ENCODE measurements at places on chromosomes 12 and 14.

- peak; percentile 35 for DNase-seq
Observed at GRCh38 chr12:42468921-42469320, 120.6 kb downstream of the PRICKLE1 start.

DNA sequence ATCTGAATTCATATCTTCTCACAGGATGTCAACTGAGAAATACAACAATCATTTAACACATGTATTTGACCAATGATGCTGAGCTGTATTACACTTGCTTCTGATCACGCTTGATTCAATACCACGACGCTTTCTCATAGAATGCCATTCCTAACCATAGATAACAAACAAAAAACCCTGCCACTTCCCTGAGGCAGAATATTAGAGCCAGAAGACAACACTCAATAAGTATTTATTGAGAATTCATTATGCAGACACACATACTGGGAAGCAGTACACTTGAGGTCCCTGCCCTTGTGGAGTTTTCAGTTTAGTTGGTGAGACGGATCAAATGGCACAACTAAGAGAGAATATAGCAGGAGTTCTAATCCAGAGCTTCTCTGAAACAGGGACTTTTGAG lies 32.4 kb downstream of the BLTP3B start:
- no peak for DNase-seq

GRCh38 chr12:114381177-114381576 lies 24.8 kb downstream of the TBX5 start:
- DNase-seq, result no peak

GRCh38 chr12:15863372-15863771 lies 18.8 kb upstream of the STRAP start:
- DNase-seq, result no peak

- DNase-seq, result no peak
Observed at GRCh38 chr12:72535212-72535990, 263.2 kb downstream of the TRHDE start.

GRCh38 chr14:74501135-74501614 lies 7.6 kb downstream of the ISCA2 start:
- peak; percentile 47 for DNase-seq

- DNase-seq, result no peak
Observed at GRCh38 chr14:42428996-42429395, 822.3 kb downstream of the LRFN5 start.

GRCh38 chr14:77264466-77265186 lies 6.4 kb downstream of the NGB start:
- DNase-seq, result no peak

GRCh38 chr12:57816855-57817151 lies 1.7 kb downstream of the AVIL start:
- no peak for DNase-seq

- DNase-seq, result no peak
Observed at GRCh38 chr14:105924951-105925591, 398.7 kb downstream of the TMEM121 start.

DNA sequence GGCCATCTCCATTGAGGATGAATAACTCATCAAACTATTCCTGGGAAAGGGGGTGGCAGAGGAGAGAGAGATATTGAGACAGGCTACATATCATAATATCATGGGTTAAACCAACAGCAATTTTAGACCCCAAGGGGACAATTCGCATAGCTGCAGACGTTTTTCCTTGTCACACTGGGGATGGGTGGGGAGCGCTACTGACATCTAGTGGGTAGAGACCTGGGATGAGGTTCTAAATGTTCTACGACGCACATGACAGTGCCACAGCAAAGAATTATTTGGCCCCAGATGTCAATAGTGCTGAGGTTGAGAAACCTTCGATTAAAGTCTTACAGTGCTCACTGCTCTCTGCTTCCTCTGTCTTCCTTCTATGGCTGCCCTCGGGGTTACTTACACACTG lies 425.6 kb downstream of the NRXN3 start:
- DNase-seq, result peak; percentile 12

DNA sequence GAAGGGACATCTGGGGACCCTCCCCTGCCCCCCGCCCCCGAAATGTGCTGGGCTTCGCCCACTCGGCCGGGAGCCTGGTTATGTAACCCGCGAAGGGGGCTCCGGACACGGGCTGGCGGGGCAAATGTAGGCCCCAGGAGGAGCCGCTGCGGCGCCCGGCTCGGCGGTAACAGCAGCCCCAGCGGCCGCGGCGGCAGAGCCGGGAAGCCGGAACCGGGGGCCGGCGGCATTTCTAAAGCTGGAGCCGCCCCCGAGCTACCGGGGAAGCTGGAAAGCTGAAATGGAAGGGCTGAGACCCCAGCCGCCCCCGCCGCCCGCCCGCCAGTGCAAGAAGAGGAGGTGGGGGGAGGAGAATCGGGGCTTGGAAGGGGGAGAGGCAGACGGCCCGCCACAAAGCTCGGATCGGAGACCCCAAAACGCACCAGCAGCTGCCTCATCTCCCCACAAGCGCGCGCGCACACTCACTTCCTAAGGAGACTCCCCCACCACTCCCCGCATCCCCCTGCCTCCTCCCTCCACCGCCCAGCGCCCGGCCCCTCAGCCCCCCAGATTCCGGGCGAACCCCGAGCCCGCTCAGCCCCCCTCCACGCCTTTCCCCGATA lies 1.5 kb downstream of the KDM2B start:
- DNase-seq, result peak; percentile 25

- DNase-seq, result no peak
Observed at GRCh38 chr12:49890096-49890461, 13.6 kb downstream of the FAIM2 start.

GRCh38 chr14:92122351-92122677 lies 545 bp downstream of the CPSF2 start:
- DNase-seq, result peak; percentile 44

GRCh38 chr12:55937981-55938380 lies 7.0 kb downstream of the DGKA start:
- no peak for DNase-seq

- DNase-seq, result no peak
Observed at GRCh38 chr12:9784816-9785215, 24.1 kb upstream of the CD69 start.

GRCh38 chr12:97288531-97288930 lies 174.1 kb upstream of the RMST start:
- no peak for DNase-seq

GRCh38 chr12:66848967-66849366 lies 170.1 kb upstream of the GRIP1 start:
- no peak for DNase-seq

- DNase-seq, result no peak
Observed at GRCh38 chr12:119679490-119679889, 11.6 kb downstream of the PRKAB1 start.

DNA sequence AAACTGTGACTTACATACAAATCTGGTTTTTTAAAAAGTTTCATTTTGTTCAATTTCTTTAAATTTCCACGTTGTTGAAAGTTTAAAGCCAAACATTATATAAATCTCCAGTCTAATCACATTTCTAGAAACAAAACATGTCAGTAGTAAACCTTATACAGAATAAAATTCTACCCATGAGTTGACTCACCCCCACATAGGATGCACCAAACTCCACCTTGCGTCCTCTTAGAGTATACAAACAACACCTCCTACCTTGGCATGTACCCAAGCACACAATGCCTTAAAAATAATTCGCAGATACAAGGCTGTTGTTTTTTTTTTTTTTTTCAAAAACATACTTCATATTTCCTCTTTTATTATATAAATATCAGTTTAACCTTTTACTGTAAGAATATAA lies 3.3 kb downstream of the FBXL14 start:
- peak; percentile 39 for DNase-seq

DNA sequence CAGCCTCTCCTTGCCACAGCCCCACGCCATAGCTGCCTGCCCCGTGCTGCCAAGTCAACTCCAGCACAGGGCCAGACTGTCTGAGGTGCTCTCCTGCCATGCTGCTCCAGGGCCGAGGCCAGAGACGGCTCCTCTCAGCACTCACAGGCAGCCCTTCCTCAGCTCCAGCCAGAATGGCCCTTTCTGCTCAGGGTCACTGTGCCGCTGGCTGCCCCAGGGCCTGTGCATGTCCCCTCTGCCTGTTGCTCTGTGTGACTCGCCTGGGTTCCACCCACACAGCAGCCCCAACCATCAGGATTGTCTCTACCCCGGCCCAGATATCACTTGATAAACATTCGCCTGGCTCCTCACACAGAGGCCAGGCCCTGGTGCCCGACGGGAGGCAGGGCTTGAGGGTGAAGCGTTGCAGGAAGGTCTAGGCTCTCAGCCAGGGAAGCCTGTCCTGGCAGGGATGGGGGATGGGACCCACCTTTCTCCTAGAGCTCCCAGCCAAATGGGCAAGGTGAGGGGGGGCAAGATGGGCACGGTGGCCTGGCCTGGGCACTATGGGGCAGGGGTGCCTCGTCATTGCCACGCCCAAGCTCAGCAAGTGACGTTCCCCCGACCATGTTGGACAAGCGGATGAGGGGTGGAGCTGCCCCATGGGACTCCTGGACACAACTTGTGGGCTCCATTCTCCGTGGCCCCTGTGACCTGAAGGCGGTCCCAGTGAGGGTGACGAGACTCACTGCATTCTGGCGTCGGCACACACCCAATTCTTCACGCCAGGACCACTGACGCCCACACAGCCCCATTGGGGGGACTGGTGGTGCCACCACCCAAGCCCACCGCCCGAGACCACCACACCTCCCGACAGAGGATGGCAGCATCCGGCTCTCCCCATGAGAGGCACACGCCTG lies 27.4 kb upstream of the BTBD6 start:
- no peak for DNase-seq

DNA sequence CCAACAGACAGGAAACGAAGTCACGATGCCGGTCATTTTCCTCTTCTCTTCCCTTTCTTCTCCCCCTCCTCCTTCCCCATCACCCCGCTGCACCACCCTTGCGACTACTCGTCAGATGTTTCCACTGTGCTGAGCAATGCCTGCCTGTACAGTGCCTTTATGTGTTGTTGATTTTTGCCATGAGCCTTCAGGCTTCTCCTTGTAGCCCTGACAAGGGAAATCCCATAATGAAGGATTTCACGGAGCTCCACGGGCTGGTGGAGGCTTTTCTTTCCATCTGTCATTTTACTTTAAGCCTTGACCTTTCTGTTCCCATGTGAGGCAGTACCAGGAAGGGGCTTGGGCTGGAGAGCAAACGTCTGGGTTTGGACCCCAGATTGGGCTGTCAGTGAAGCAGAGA lies 28.7 kb upstream of the CCND2 start:
- DNase-seq, result no peak

DNA sequence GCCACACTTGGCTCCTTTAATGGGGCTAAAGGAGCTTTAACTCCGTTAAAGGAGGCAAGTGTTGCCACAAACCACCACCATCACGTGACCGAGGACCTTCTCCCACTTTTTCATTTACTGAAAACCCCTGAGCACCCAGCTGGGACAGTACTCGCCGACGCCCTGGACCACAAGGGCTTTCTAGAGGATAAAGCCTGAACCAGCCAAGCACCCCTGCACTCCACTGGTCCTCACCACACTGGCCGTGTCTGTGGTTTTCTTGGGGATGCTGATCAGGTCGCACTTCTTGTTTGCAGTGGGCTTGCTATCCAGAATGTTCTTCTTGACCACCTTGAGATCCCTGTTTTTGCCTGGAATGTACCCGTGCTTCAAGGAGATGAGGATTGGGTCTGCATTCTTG lies 14.7 kb upstream of the SELPLG start:
- DNase-seq, result no peak

GRCh38 chr12:109500406-109501185 lies 23.2 kb downstream of the UBE3B start:
- no peak for DNase-seq

- no peak for DNase-seq
Observed at GRCh38 chr14:101557321-101557695, 4.0 kb upstream of the DIO3 start.

- DNase-seq, result peak; percentile 62
Observed at GRCh38 chr12:125402874-125403789, 337.9 kb downstream of the AACS start.

DNA sequence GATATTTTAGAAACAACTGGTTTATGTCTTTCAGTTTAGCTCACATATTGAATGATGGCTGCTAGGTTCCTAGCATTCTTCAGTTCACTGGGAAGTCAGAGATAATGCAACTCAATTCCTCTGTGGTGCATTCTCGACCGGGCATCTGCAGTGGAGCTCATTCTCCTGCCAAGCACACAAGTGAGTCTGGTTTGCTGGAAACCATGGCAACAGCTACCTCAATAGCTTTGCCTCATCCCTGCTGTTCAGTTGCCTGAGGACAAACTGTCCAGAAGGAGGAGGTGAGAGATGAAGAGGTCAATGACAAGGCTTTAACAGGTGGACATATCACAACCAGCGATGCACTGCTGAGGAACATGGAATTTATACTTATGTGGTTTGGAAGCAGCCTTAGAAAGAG lies 816.9 kb downstream of the AACS start:
- DNase-seq, result no peak

DNA sequence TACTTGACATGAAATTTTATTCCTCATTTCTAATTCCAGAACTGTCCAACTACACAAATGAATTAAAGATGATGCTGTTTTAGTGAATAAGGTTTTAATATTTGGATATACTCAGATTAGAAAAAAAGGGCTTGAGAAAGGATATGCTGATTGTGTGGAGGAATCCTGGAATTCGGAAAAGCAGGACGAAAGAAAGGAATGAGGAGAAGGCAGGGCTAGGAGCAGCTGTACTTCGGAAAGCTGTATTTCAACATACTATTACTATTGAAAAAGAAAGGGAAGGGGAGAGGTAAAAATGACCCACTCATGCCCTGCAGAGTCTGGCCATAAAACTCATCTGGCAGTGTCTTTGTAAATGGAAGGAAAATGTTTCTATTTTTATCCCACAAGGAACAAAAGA lies 63.1 kb upstream of the PLBD1 start:
- DNase-seq, result no peak

- DNase-seq, result no peak
Observed at GRCh38 chr14:59244581-59244980, 56.1 kb downstream of the DAAM1 start.

GRCh38 chr14:59251811-59252771 lies 63.6 kb downstream of the DAAM1 start:
- peak; percentile 6 for DNase-seq

GRCh38 chr12:11650286-11651281 lies 1.1 kb downstream of the ETV6 start:
- DNase-seq, result peak; percentile 67

DNA sequence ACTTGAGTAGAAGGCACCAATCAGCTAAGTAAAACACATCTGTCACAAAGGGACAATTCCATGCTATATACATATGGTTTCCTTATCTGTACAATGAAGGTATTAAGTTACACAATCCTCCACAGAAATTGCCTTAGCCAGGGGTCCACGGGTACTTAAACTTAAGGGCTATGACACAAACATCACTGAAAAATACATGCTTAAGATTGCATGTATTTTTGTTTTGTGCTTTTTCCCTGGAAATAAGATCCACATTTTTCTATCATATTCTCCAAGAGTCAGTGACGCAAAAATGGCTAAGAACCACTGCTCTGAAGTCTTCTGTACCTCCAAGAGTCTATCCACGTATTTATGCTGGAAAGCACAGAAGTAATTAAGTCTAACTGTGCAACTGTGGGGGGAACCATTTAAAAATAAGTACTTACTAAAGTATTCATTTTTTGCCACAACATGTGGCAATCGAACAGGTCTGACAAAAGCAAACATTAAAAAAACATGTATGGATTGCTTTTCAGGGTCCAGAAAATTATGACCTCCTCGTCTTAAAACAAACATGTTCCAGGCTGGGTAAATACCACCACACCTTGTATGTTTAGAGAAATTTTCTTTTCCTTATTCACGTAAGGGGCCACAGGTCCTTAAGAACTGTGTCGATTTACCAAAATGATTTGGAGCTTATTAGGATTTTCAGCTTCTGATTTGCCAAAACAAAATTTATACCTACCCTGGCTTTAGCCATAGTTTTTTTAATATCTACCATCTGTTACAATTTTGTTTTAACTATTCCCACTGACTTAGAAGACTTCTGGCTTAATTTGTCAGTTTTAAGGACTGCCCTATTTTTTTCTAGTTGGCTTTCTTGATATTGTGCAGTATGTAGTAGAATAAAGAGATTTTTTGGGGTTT lies 2.8 kb downstream of the SLC38A2 start:
- DNase-seq, result no peak
